Stimulated activated CD4-positive, alpha-beta T cell treated with anti-CD3 and anti-CD28 coated beads, TNF-alpha, amount 100 ng/mL, for 1 hour (primary cell): ENCODE measurements at places on chromosomes 13 and 19.

GRCh38 chr13:24328145-24328544 lies 18.8 kb downstream of the C1QTNF9 start:
- DNase-seq = no peak

DNA sequence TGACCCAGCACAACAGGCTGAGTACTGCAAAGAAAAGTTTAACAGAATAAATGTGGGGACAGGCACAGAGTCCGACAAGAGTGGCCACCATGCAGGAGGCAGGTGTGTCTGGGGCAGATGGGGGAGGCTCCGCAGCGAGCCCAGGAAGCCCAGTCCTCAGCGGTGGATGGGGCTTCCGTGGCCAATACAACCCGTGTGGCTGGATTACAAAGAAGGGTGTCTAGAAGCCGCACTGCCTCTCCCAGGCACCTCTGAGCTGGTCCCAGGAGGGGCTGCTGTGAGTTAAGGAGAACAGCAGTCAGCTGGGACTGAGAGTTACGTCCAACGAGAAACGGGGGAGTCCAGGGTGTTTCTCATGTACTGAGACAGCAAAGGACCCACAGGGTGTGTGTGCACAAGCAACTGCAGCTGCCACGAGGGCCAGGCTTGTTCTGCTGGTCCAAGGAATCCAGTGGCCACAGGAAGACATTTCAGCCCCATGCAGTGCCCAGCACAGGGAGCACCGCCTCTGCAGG lies 70.2 kb downstream of the SPACA7 start:
- DNase-seq = no peak

DNA sequence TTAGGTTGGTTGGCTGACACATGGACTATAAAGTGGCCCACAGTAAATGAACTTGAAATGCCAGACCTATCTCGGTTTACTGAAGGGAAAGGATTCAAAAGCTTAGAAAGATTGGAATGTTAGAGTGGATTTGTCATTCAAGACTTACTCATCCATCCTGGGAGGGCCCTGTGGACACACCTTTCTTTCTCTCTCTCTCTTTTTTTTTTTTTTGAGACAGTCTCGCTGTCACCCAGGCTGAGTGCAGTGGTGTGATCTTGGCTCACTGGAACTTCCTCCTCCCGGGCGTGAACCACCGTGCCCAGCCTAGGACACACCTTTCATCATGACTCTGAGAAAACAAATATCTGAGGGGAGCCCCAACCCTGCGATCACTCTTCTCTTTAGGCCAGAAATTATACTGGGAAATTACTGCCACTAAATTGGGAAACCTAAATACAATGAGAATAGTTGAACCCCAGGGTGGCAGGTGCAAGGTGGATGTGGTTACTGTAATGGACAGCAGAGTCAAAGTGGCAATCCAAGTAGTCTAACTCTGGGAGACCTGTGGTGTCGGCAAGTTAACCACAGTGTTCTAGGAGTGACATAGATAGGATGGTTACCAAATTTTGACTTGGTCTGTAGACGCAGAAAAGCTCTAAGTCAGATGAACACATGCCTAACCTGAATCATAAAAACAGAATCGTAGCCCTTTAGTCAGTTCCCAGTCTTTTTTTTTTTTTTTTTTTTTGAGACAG lies 47.1 kb upstream of the ZMYM5 start:
- DNase-seq = no peak

- no peak for DNase-seq
Measured at GRCh38 chr13:76129305-76130000, 493.3 kb downstream of the LMO7 start.

GRCh38 chr19:17455308-17456123 lies 5.2 kb downstream of the NXNL1 start:
- no peak for DNase-seq

DNA sequence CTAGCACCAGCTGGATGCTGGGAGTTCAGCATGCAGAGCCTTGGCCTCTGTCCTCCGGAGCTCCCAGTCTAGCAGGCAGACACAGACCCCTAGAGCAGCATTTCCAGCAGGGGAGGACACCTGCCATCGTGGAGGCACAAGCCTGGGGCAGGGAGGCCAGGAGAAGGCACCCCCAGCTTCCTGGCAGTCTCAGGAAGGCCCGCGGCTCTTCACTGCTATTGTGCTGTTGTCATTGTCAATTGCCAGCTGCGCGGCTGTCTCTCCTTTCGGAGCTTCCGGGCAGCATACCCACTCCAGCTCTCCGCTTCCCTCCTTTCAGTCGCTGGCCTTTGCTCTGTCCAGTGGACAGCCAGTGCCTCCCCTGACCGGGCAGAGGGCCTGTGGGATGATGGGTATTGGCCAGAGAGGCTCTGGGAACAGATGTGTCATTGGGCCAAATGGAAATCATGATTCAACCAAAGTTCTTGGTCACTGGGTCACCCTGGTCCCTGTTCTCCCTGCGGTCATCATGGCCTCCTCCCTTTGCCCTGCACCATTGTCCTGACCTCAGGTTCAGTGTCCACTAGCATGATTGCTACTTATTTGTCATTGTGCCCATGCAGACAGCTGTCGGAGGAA lies 93.0 kb downstream of the SLC7A1 start:
- no peak for DNase-seq

GRCh38 chr13:48731957-48732569 lies 78.3 kb downstream of the CYSLTR2 start:
- DNase-seq = peak; percentile 51

DNA sequence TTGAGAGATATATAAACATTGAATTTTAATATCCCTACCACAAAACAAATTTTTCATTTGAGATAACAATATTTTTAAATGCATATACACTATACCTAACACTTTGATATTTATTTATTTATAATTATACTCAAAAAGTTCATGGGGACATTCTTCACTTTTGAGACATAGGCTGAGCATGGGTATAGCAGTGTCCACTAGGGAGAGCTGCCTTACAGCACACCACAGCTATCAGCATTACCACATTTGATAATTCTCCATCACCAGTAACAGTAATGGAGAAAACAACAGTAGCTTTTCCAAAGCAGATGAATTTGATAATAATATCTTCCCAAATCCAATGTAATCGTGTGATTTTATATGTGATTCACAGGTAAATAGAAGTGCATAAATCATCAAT lies 626.1 kb downstream of the DACH1 start:
- DNase-seq = no peak

DNA sequence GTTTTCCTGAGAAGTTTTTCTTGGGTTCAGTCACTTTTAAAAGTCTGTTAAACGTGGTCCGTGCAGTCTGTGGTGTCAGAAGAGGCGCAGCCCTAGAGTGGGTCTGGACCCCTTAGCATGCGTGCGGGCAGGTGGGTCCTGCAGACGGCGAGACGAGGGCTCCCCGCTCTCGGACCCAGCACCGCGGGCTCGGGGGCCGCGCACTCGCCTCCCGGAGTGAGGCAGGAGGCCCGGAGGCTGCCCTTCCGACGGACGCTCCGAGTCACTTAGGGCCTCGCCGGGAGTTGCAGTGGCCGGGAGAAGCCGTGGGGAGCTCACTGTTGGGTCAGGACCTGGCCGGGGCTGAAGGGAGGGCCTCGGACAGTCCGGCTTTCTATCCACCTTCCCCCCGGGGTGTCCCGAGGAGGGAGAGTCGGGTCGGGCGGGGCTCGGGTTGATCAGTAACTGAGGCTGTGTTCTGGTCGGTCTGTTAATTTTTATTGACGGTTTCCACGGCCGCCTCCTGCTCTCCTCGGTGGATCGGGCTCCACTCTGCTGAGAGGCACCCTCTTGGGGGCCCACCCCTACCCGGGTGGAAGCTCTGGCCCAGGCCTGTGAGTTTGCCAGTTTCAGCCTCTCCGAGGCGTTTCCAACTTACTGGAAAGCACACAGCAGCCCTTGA lies 1.3 kb downstream of the PTBP1 start:
- no peak for DNase-seq

DNA sequence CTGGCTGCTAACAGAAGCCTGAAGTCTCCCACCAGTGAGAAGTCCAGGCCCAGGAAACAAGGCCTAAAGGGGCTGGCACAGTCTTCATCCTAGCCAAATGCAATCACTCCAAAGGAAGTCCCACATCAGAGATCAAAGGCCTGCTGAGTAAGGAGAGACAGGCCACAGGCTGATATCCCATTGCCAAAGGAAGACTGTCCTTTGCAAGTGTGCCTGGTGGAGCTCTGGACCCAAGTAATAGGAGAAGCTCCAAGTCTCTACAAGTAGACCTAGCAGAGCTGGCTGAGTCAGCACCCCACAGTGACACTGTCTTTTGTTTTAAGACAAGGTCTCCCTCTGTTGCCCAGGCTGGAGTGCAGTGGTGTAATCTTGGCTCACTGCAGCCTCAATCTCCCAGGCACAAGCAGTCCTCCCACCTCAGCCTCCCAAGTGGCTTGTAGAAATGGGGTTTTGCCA lies 4.5 kb downstream of the DBP start:
- no peak for DNase-seq

- DNase-seq = no peak
Measured at GRCh38 chr19:47228168-47228936, 2.6 kb downstream of the BBC3 start.

DNA sequence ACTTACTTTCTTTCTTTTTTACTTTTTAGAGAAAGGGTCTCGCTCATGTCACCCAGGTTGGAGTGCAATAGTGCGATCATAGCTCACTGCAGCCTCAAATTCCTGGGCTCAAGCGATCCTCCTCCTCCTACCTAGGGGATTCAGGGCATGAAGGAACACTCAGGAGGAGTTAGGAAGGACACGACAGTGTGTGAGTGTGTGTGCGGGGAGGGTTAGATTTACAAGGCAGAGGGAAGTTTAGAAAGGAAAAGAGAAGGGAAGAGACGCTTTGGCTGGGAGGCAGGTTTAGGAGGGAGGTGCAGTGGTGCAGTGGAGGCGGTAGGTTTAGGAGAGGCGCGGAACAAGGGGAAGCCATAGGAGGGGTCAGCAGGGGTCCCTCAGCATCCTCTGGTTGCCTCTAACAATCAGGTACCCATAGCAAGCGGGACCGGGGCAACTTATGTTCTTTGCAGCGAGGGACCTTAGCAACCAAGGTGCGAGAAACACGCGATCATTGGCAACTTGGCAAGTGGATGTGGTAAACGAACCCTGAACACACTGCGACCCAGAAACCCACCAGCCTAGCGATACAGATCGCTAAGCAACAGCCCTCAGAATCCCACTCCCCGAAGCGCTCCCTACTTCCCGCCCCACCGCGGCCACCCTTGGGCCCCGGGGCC lies 501 bp downstream of the SIRT2 start:
- no peak for DNase-seq

DNA sequence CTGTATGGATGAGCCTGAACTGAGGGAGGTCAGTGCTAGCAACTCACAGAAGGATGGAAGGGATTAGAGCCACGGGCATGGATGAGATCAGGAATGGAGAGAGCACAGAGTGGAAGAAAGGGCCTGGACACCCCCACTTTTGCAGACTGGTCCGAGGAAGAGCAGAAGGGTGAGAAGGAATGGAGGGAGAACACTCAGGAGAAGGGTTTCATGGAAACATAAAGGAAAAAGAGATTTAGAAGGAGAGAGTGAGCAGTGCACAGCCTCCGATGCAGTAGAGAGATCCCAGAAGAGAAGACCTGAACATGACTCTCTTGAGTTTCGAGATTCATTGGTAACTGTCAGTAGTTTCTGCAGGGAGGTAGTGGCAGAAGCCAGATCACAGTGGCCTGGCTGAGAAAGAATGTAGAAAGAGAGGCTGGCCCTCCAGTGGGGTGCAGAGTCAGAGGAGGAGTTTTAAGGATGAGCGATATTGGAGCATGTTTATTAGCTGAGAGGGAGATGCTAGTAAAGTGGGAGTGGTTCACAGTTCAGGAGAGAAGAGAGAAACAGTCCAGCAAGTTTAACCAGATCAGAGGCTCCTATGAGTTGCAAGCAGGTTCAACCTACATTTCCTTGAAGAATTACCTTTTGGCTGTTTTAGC lies 108.9 kb downstream of the ZAR1L start:
- DNase-seq = no peak

DNA sequence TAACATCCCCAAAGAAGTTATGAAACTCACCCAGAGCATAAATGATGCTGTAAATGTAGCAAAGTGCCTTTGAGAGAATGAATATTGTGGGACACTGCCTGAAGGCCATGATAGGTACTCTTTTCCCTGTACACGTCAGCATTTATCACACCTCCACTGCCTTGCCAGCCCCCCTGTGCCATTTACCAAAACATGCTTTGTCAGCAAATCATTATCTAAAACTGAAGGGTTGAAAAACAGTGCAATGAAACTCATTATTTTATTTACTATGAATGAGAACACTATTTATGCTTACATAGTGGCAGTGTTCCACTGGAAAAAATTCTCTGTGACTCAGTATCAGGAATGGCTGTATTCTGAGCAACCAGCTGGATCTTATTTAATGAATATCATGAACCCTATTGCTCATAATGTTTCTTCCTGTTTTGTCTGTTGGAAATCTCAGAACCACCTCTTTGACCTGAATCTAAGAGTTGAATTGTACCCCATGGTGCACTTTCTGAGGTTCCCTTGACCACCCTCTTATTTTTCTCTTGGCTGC lies 564.1 kb downstream of the DCT start:
- no peak for DNase-seq

GRCh38 chr13:26457212-26457611 lies 100.3 kb upstream of the WASF3 start:
- DNase-seq = no peak

DNA sequence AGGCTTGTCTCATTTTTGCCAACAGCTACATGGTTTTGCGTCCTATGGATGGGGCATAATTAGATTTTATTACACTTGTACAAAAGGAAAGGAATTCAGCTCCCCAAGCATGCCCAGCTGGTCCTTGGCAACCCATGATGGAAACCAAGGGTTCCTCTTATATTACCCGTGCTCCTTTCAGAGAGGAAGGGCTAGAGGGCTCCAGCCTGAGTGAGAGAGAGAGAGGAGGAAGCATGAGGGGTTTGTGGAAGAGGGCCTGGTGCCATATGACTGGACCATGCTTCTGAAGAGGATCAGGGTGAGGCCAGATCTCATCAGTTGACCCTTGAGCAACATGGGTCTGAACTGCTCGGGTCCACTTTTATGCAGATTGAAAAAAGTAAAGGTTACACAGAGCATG lies 3.5 kb upstream of the RPS9 start:
- no peak for DNase-seq

- DNase-seq = no peak
Measured at GRCh38 chr13:75739244-75739868, 103.2 kb downstream of the LMO7 start.
